ENCODE measurements at places on chromosomes 16 and 17.

DNA sequence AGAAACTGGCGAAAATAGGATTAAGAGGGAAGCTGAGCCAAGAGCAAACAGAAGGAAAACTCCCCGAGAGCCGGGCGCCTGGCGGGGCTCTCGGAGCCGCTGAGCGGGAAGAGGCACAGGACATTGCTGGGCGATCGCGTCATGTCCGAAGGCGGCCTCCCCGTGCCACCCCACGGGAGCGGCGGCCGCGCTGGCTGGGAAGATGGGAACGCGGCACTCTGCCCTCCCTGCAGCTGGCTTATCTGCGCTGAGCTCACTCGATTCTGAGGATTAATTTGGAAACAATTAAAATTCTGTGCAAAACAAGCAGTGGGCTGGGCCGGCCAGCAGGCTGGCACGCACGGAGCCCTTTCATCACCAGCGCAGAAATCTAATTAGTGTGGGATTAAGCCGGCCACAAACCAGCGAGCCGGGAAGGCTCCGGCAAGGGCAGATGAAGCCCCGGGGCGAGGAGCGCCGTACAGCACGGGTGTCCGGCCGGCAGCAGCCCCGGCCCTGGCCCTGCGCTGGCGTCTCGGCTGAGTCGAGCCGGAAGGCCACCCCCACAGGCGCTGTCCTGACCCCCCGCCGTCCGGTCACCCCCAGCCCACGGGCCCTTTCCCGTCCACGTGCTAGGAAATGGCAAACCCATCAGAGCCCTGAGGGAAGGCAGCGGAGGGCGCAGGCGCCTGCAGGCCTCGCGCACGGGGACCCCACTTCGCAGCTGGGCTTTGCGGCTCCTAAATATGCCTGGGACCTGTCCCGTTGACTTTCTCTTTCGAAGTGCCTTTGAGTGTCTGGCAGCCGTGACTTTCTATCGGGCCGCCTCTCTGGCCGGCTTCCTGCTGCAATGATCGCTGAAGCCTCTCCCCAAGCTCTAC is 37.9 kb downstream of the SOX8 start:
- no peak for DNase-seq

- DNase-seq: no peak
Measured at GRCh38 chr16:10339777-10340732, 45.8 kb upstream of the ATF7IP2 start.

GRCh38 chr17:34840750-34841149 is 120.5 kb downstream of the CCT6B start:
- no peak for DNase-seq

- no peak for DNase-seq
Measured at GRCh38 chr16:83116274-83116892, 489.6 kb downstream of the CDH13 start.

GRCh38 chr16:106623-107324 is 28.7 kb downstream of the MPG start:
- no peak for DNase-seq

DNA sequence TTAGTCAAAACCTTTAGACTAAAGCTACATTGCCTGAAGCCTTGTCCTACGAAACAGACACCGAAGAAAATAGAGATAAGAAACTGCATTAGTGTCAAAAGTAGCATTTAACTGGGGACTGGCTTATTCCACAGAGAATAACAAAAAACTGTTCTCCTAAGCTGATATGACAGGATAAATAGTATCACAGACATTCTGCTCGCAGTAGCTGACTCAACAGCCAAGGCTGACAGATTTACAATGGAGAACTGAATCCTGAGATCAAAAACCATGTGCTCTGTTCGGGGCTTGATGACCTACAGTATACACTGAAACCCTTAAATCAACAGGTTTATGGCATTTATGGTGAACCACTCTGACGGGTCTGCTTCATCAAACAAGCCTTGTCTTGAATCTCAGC is 25.5 kb downstream of the ADAMTS18 start:
- no peak for DNase-seq

DNA sequence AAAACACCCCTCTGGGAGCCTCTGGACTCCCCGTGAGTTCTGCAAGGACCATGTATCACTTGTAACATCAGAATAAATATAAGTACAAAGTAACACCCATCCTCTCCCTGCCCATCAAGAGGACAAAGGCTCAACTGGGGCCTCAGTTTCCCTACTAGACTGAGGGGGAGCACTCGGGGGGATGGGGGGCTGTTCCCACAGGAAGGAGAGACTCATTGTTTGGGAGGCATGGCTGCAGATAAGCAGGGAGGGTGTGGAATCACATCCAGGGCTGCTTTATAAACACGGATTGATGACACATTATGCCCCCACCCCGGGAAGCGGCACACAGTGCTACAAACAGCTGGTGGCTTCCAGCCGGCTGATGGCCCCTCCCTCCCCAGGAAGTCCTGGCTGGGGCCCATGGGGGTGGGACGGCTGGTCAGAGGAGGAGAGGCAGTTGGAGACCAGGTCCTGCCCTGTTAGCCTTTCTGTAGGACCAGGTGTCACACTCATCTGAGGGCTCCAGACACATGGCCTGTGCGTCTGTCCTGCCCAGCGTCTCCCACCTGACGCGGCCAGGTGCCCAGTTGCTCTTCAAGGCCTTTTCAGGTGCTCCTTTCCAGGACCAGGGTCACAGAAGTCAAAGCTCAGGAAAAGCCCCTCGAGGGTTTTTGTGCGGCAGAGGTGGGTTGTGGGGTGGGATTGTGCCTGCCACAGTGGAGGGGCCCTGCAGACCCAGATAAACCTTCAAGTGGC is 1.3 kb upstream of the MPG start:
- no peak for DNase-seq

GRCh38 chr17:4357671-4358070 is 8.8 kb downstream of the UBE2G1 start:
- no peak for DNase-seq

All from GM12891 (cell line).